ENCODE measurements at places on chromosomes 16 and 17. TPM values are rescaled to one million over a fixed set of nuclear protein-coding genes. Genes with fewer than 3 reads are reported as not detected.

The TLE7 gene
- total RNA-seq, result not detected

The TEKT1 gene
- 9.7 TPM for total RNA-seq

The TMC7 gene
- 3.3 TPM for total RNA-seq

The CRYBA1 gene
- not detected for total RNA-seq

The KRT9 gene
- total RNA-seq, result not detected

The SETD1A gene
- 15.0 TPM for total RNA-seq

The ACSM2A gene
- total RNA-seq, result not detected

The MEOX1 gene
- total RNA-seq, result 0.86 TPM

The MT1A gene
- 4.7 TPM for total RNA-seq

The GRAPL gene
- 10.8 TPM for total RNA-seq

The NKD1 gene
- total RNA-seq, result 30.7 TPM

The WSCD1 gene
- 3.6 TPM for total RNA-seq

The PLCG2 gene
- total RNA-seq, result 47.7 TPM

The PYY gene
- not detected for total RNA-seq

The C16orf74 gene
- total RNA-seq, result 1.5 TPM

The RAB37 gene
- 7.4 TPM for total RNA-seq

The CIBAR2 gene
- 12.8 TPM for total RNA-seq

The HES7 gene
- total RNA-seq, result 0.21 TPM

The ATP1B2 gene
- 3.1 TPM for total RNA-seq

The NFATC3 gene
- 61.6 TPM for total RNA-seq

The KRTAP4-3 gene
- total RNA-seq, result not detected

The GNG13 gene
- not detected for total RNA-seq

The CSH2 gene
- total RNA-seq, result not detected

All from lower lobe of right lung (tissue), 2 donors.